Activated CD8-positive, alpha-beta memory T cell treated with anti-CD3 and anti-CD28 coated beads for 48 hours (primary cell): ENCODE measurements at places on chromosomes 13 and 19.

- no peak for DNase-seq
Measured at GRCh38 chr19:36103842-36104552, 6.9 kb upstream of the OVOL3 start.

DNA sequence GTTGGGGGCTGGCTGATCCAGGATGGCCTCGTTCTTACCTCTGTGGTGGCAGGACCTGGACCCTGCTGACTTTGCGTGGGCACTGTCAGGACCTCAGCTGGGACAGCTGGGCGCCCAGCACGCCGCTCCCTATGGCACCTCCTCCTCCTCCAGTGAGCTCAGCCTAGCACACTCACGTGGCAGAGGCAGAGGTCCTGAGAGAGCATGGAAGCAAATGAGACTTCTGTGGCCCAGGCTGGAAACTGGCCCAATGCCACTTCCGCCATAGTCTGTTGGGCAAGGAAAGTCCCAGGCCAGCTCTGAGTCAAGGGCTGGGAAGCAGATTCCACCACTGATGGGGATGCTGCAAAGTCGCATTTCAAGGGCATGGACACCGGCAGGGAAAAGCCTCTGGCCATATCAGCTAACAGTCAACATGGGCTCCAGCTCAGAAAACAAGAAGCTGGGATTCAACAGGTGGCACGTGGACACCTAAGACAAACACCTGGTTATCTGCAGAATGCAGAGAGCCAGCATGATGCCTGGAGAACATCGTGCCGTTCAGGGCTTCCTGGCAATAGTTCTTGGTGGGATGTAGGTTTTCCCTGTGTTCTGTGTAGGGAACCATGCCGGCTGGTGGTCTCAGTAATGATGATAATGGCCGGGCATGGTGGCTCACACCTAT is 16.7 kb downstream of the MYBPC2 start:
- no peak for DNase-seq

GRCh38 chr13:75173457-75174356 is 308.3 kb downstream of the TBC1D4 start:
- DNase-seq: no peak

- DNase-seq: no peak
Measured at GRCh38 chr19:33849551-33850147, 53.0 kb downstream of the KCTD15 start.

DNA sequence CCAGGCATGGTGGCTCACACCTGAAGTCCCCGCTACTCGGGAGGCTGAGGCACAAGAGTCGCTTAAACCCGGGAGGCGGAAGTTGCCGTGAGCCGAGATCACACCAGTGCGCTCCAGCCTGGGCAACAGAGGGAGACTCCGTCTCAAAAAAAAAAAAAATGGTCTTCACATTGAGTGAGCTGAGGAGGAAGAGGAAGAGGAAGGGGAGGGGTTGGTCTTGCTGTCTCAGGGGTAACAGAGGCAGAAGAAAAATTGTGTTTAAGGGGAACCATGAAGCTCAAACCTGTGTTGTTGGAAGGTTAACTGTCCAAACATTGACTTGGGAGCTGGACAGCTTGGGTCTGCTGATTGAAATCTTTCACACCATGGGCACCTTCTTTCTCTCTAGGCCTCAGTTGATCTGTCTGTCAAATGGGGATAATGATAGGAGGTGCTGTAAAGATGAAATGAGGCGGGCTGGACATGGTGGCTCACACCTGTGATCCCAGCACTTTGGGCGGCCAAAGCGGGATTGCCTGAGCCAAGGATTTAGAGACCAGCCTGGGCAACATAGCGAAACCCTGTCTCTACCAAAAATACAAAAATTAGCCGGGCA is 9.8 kb upstream of the SLC44A2 start:
- no peak for DNase-seq

DNA sequence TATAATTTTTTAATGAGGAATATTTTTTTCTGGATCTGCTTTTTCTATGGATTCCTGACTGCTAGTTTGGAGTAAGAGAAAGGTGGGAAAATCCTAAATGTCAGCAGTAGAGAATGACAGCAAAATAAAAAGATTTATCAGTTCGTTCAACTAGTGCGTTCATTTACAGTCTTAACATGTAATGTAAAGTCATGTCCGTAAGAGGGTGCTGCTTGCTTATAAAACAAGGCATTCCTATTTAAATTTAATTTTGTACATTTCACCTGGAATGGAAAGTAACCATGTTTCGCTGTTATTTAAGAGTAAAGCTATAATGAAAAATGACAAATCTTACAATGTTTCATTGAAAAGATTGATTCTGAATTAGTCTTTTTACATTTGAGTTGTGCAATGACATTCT is 76.6 kb downstream of the ZMYM2 start:
- DNase-seq: no peak

DNA sequence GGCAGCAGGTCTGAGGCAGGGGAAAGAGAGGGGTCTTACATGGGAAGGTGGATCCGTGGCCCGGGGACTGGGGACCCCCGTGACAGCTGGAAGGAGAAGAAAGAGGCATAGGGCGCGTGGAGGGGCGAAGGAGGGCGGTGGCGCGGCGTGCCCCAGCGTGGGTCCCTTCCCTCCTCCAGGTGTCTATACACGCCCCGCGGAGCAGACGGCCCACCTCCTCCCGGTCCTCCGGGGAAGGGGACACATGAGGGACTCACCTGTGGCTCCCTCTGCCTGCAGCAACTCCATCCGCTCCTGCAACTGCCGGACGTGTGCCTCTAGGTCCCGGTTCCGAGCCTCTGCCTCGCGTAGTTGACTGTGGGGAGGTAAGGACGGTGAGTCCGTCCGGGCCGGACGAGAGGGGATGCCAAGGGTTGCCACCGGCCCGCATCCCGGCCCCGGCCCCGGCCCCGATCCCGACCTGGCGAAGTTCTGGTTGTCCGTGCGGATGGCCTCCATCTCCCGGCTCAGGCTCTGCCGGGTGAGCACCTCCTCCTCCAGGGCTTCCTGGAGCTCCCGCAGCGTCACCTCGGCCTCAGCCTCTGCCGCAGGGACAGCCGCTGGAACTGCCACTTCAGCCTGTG is 2.4 kb upstream of the SIX5 start:
- DNase-seq: no peak

DNA sequence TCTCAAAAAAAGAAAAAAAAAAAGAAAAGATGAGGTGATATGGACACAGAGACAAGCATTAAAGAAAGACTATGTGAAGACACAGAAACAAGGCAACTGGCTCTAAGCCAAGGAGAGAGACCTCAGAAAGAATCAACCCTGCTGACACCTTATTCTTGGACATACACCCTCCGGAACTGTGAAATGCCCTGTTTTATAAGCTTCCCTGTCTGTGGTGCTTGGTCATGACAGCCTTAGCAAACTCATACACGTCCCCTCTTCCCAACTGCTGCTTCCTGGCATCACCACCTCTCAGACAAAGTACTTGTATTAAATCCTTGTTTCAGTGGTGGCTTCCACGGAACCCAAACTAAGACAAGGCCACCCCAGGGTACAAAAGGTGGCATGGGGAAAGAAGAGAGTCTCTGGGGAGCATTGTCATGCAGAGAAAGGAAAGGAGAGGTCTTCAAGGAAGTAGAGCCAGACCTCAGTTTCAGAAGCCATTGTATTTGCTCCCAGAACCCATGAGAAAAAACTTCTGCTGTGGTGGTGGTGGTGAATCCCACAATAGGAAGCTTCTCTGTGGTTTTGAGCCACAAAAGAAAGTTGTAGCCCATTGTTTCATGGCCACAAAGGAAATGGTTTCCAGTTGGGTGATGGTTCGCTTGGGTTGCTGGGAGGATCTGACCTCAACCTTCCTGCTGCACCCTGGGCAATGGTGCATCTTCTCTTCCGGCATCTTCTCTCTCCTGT is 16.3 kb upstream of the TSPAN16 start:
- DNase-seq: no peak

DNA sequence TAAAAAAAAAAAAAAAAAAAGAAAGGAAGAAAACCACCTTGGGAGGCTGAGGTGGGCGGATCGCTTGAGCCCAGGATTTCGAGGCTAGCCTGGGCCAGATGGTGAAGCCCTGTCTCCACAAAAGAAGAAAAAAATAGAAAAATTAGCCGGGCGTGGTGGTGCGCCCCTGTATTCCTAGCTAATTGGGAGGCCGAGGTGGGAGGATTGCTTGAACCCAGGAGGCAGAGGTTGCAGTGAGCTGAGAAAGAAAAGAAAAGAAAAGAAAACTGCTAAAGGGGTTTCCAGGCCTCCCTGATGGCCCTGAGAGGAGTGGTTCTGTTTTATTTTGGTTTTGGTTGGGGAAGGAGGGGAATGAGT is 723 bp downstream of the ZNF473 start:
- no peak for DNase-seq
